ENCODE measurements at places on chromosomes 6 and 20.

GRCh38 chr6:156659822-156660198 lies 117.4 kb upstream of the ARID1B start:
- DNase-seq, result no peak

GRCh38 chr20:32983459-32984112 lies 20.6 kb downstream of the SUN5 start:
- no peak for DNase-seq

- no peak for DNase-seq
These were observed at the start of gene LIME1 for GRCh38 chr20:63735859-63736718. Gene LIME1, plus strand, starts transcription at chr20:63736664. Its CDS starts 886 bp downstream, at chr20:63737550.

DNA sequence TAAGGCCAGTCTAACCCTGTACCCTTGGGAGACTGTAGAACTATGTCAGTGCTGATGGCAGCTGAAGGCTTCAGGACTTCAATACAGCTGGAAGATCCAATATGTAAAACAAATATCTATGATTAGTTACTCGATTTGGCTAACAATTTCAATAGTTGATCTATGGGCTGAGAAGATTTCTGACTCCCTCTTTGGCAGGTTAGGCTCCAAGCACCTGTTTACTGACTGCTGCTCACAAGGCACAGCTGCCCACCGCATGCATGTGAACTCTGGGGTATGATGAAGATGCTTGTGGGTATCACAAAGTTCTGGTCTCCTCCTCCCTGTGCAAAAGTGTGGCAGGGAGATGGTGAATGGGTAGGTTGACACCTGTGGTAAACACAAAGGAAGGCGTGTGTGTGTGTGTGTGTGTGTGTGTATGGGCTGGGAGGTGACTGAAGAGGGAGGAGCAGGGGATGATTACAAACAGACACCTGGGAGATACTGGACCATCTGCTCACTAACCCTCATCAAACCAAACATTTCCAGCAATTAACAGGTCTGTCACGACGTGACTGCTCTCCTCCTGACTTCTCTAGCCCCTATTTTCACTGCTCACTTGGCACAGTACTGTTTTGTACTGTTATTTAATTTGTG lies 18.1 kb downstream of the ELMO2 start:
- no peak for DNase-seq

- DNase-seq, result no peak
These were observed 24.1 kb upstream of the PAX1 start for GRCh38 chr20:21681234-21681921.

DNA sequence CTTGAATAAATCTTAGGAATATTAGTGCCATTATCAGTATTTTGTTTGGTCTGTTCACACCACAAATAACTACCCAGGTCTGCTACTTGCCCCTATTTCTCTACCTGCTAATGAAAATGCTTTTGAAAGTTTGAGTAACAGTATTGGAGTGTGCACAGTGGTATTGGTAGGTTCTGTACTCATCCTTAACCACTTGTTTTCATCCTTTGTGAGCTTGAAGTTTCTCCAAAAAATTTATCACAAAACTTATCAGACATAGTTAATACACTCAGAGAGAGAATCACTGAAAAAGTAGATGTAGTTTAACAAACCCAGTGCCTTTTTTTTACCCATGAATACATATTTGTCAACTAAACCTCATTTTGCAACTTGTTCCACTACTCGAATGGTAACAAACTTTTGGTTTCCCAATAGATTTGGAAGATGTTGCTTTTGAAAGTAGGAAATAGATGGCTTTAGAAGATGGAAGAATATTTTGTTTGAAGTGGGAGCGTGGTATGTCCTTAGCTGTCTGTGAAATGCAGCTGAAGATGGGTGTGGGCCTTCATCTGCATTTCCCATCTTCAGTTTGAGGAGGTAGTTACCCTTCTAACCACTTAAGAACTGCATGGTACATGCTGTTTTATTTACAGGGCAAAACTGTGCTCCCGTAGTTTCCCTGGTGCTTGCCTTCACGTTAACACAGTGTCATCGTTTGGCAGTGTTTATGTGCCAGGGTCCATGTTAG lies 9.0 kb downstream of the PTPN1 start:
- DNase-seq, result no peak

GRCh38 chr6:137157601-137158000 lies 15.8 kb downstream of the IL22RA2 start:
- DNase-seq, result no peak

DNA sequence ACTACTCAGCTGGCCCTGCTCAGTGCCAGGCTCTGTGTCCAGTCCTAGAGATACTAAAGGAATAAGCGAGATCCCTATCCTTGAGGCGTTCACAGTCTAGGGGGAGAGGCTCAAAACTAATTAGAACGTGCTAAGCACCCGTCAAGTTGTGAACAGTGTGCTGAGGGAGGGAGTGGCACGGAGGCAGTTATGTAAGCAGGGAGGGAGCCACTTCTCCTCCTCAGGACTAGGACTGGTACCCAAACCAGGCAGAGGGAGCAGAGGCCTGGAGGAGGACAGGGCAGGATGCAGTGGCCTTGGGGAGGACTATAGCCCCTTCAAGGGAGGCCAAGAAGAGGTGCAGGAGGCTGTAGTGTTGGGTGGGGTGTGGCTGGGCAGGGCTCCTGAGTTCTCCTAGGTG lies 39.6 kb upstream of the VSTM2L start:
- DNase-seq, result no peak

DNA sequence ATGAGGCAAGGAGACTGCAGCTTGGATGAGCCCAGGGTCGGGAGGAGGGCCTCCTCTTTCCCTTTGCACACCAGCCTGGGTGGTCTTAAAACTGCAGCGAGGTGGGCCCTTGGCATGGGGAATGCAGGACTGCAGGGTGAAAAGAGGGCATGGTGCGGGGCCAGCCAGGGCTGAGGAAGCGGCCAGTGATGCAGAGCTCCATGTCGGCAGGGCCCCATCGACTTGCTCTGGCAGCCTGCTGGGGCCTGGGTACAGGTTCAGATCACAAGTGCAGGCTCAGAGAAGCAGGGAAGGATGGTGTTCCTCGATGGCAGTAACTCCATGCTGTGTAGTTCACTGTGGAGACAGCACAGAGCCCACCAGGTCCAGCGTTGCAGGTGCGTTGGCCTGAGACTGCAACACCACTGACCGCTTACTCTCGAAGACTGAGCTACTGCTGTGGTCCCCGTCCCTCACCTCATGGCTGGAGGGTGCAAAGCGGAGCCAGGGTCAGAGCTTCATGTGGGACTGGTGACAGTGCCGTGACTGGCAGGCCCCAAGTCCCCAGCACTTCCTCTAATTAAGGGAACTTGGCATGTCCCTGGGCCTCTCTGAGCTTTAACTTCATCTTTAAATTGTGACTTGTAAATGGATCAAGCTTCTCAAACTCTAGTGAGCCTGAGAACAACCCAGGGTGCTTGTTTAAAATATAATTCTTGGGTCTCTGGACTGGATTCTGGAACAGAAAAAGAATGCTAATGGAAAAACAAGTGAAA lies 223.2 kb downstream of the SYNDIG1 start:
- no peak for DNase-seq

DNA sequence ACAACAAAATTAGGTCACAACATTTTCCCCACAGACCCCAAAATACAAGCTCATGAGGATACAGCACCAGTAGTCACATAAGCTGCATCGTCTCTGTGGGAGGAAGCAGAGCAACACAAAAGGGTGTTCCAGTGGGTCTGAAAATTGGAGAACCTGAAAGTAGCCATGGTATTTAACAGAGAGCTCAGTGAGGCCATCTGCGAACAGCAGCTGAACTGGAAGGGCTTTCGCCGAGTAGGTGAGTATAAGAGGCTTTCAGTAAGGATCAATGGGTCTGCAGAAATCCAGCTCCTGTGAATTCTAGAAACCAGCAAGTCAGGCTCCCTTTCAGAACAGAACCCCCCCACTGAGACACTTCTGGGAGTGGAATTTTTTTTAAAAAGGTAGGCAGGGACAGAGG lies 120.0 kb upstream of the RREB1 start:
- DNase-seq, result no peak

DNA sequence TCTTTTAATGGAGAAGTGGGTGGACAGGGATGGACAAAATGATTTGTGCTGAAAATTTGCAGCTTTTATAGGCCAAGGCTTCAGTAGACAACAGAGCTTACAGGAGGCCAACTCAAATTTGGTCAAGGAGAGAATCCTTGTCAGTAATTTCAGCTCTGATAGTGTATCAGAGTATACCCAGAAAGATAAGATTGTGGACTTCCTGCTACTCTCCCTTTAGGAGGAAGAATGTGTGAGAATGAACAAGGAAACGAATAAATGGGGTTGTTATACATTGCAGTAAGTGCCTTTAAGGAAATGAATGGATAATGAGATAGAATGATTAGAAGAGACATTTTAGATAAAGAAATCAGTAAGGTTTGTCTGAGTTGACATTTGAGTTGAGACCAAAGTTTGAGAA lies 519.9 kb downstream of the UTRN start:
- DNase-seq, result no peak

GRCh38 chr6:32224696-32225095 lies 829 bp upstream of the NOTCH4 start:
- DNase-seq, result no peak

DNA sequence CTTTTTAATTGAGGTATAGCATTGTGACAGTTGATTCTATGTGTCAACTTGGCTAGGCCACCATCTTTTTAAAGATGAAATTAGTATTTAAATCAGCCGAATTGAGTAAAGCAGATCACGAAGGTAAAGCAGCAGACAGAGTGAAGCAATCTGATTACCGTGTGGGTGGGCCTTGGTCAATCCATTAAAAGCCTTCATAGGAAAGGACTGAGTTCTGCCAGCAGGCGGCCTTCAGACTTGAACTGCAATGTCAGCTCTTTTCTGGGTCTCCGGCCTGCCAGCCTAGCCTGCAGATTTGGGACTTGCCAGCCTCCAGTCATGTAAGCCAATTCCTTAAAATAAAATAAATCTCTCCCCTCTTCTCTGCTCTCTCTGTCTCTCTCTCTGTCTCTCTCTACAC lies 22.4 kb upstream of the TGM2 start:
- no peak for DNase-seq
